Right kidney (tissue), 9 donors: ENCODE measurements at places on chromosomes 16 and 17.

DNA sequence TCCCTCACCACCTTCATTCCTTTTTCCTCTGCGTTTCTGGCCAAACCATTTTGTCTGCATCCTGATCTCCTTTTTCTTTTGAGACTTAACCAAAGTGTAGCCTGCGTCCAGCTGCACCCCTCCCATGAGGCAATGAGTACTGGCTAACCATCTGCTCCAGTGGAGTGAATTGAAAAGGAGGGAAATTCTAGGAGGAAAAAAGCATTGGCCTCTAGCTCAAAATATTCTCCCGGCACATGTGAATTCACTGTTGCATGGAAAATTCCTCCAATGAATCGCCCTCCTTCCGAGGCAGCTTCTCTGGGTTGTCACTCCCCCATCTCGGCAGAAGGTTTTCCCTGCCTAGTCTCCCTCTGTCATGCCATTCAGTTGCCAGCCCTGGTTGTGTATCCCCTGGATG lies 5.6 kb downstream of the RAP1GAP2 start:
- DNase-seq = no peak

GRCh38 chr16:25838724-25839186 lies 147.0 kb downstream of the HS3ST4 start:
- DNase-seq = peak; percentile 46

GRCh38 chr17:19457830-19458271 lies 46.8 kb downstream of the RNF112 start:
- DNase-seq = no peak

GRCh38 chr17:78724999-78725398 lies 57.1 kb downstream of the CYTH1 start:
- no peak for DNase-seq

DNA sequence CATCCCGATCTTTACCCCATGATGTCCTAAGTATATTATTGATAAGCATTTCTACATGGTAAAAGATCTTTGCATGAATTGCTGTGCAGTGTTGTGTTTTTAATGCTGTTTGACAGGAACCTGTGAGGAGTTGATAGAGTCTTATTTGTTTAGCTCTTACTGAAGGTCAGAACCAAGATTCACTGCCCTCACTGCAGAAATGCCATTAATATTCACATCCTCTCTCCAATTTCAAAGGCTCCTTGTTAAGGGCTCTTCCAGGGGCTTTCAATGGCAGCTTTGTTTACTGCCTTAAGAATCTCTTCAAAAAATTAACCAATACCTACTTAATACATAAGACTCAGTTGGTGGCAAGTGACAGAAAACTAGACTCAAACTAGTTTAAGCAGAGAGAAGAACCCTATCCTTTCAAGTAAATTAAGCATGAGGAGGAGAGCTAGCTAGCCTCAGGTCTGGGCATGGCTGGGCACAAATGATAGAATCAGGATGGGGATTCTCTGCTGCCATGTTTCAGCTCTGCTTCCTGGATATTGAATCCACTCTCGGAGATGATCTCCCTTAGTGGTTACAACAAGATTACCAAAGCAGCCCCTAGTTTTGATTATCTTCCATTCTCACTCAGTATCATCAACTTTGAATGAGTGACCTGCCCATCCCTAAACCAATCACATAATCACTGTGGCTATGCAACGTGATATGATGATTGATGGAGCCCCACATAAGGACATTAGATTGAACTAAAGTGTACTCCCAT lies 311.8 kb downstream of the CDH11 start:
- DNase-seq = no peak

DNA sequence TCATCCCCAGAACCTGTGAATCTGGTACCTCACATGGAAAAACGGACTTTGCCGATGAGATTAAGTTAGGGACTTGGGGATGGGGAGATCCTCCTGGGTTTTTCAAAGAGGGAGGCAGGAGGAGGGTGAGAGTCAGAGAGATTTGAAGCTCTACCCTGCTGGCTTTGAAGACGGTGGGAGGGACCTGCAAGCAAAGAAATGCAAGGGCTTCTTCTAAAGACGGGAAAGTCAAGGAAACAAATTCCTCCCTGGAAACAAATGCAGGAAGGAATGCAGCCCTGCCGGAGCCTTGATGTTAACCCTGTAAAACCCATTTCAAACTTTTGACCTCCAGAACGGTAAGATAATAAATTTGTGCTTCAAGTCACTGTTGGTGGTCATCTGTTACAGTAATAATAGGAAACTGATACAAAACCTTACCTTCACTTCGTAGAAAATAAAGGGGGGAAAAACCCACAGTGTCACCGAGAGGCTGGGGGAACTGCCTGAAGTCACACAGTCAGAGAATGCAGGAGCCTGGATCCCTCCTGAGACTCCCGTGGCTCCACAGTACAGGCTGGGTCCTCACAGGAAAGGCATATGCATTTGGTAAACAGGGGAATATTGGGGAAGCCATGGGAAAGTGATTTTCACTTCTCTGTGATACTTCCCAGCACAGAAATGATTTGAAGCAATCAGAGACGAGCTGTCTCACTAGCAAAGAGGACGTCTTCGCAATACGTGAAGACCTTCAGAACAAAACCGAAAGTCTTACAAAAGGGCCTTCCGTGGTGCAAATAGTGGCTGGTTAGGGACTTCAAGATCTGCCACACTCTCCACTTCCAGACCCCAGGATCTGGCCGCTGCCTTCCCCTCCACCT lies 58.9 kb upstream of the CLEC3A start:
- DNase-seq = no peak

DNA sequence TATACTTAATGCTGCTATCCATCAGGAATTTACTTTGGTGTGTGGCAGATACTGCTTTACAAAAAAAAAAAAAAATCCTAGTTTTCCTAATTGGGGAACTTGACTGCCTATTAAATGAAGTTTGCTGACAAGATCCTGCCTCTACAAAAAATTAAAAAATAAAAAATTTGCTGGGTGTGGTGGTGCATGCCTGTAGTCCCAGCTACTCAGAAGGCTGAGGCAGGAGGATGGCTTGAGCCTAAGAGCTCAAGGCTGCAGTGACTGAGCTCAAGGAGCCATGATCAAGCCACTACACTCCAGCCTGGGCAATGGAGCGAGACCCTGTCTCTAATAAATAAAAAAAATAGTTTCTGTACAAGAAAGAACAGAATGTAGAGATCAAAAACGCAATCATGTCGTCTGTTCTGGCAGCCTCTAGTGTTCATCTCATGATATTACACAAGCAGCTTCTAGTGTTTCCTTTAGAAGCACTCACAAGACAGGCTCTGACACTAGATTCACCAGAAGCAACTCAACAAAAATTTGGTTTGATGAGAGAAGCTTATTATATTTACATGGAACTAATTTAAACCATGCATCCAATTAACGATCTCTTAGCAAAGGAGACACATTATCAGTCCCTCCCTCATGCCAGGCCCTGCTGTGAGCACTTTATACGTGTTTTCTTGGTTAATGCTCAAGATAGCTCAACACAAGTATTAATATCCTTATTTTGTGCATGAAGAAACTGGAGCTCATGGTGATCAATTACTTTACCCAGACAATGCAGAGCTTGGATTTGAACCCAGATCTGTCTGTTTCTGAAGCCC lies 6.8 kb upstream of the KRTAP17-1 start:
- no peak for DNase-seq

DNA sequence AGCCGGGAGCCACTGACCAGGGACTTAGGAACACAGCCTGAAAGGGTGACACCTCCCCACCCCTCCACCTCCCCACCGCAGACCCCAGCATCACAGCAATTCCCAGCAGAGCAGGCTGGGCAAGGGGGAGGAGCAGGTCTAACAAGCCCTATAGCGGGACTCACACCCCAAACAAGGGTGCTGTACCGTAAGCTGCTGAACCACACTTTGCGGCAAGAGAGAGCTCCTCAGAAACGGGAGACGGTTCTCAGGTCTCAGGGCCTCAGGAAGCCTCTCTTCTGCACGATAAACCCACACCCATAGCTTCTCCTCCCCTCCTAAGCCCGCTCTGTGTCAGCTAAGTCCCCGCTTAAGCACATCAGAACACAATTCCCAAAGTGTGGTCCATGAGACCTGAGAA lies 11.7 kb upstream of the COTL1 start:
- no peak for DNase-seq

DNA sequence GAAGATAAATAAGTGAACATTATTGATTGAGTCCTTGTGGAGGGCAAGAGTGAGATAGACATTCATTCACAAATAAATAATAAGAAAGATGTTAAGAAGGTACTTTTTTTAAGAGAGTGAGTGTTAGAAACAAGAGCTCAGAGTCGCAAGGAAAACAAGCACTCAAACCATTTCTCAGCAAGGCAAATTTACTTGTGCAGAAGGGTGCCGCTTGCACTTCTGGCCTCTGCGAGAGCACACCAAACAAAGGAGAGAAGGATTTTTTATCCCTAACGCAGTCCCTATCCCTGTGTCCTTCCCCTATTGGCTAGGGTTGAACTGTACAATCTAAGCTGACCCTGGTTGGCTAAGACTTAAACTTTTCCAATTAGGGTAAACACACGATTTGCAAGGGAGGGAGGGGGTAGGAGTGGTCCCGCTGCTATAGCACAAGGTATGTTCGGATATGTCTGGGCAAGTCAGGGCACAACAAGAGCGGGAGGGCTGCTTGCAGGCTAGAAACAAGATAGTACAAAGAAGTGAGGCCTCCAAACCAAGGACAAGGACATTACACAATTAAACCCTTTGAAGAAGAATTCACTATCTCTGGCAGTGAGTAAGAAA lies 156.2 kb downstream of the PPM1E start:
- DNase-seq = no peak

- no peak for DNase-seq
Observed at GRCh38 chr17:8056976-8057625, 18.2 kb downstream of the ALOX15B start.

GRCh38 chr16:88375996-88376834 lies 6.5 kb upstream of the ZNF469 start:
- DNase-seq = no peak
